DMS79 treated with DMSO at 0.1 percent for 48 hours (cell line): ENCODE measurements at places on chromosomes 3 and 15.

- no peak for DNase-seq
Measured at GRCh38 chr3:52396907-52397591, 47.9 kb downstream of the SEMA3G start.

GRCh38 chr15:62873203-62873602 is 169.3 kb upstream of the TPM1 start:
- no peak for DNase-seq

DNA sequence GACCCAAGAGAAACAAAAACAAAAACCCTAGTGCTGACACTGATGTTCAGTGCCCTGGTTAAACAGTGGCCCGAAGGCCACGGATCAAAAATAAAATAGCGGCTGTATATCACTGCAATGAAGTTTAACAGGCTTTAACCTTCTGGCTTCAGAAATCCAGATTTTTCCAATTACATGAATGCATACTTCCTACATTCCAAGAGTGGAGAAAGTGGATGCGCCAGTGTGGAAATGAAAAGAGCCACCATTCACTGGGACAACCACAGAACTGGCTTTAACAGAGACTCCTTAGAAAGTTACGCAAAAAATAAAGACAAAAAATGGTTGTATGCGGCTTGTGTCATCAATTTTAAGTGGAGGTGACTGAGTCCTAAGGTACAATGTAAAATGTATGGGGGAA is 522.2 kb downstream of the FHIT start:
- no peak for DNase-seq

- DNase-seq, result no peak
Measured at GRCh38 chr15:52733696-52734255, 54.6 kb upstream of the ATOSA start.

- peak; percentile 7 for DNase-seq
Measured at GRCh38 chr15:62125773-62126172, 39.3 kb downstream of the C2CD4B start.
